Anterior cingulate cortex (tissue), 58 donors: ENCODE measurements at places on chromosomes 7 and 10.

GRCh38 chr10:100327007-100327717 is 2.9 kb downstream of the PKD2L1 start:
- no peak for DNase-seq

GRCh38 chr7:111765751-111766643 is 203.7 kb upstream of the IMMP2L start:
- no peak for DNase-seq

GRCh38 chr7:8177109-8177933 is 84.6 kb downstream of the ICA1 start:
- no peak for DNase-seq

DNA sequence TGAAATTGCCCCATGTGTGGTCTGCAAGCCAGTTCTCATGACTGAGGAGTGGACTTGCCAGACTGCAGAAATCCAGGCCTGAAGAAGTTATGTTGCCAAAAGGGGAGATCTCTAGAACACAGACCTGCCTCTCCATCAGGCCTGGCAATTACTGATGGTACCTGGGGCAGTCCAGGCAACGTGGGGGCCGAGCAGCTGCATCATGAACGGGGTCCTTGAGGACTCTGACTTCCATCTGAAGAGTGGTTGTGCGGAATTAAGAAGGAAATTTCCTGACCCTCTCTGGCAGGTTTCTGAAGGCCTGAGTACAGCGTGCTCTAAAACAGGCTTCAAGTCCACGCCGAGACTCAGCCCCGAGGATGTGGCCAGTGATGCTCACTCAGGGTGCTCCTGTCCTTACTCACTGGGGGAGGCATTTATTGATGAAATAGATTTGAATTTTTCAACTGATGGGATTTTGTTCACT is 30.4 kb downstream of the RAMP3 start:
- DNase-seq = no peak

DNA sequence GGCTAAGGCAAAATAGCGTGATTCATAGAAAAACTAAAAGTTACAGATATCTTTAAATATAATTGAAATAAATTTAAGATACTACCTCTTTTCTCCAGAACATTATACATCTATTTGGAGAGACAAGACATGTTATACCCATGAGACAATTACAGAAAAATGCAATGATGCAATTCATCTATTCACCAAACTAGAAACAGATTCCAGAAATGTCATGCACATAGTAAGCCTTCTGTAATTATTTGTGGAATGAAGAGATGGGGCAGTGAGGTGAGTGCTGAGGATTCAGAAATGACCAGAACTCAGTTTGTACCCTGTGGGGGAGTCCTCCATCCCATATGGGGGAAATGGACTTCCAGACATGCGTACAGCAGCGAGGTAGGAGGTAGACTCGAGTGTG is 99.4 kb downstream of the MKX start:
- DNase-seq = no peak

GRCh38 chr10:1687623-1688150 is 49.6 kb downstream of the ADARB2 start:
- DNase-seq = no peak

DNA sequence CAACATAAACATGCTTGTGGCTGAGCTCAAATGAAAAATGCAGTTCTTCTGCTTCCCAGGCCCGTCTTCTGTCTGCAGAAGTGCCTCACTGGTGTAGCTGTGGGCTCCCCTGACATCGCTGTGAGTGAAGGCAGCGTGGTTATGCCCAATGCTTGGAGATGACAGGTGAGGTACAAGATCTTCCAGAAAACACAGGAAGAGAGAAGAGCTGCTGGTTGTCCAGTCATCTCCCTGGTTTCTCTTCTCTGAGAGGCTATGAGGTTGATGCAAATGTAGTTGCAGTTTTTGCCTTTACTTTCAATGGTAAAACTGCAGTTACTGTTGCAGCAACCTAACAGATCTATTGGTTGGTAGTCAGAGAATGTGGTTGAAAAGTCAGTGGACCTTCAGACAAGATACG is 223.6 kb downstream of the GATA3 start:
- no peak for DNase-seq

DNA sequence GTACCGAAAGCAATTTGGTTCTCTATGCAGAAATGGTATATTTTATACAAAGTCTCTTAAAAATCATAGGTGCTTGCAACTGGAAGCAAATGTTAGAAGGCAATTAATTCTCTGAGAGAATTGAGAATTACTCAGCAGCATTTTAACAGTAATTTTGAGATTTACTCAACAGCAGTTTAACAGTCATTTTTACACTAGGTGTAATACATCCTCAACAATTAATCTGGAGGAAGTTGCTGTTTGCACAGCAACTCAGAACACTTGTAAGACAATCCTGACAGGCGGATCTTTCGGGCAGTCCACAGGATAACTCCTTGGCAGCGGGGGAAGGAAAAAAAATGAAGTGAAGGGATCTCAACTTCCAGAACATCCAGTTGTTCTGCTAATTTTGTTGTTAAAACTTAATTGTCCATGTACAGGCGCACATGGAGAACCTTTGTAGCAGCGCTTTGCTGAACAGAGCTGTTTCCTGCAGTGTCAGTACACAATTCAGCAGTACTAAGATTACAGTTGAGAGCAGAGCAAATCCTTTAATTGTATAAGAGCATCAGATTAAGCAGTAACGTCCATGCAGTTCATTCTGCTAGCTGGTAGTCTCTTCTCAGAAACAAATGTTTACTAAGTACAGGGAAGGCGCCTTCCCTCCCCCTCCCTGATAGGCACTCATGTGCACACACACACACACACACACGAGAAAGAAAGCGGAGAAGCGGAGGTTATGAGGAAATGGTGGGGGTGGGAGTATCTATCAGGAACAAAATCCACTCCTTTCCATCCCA is 43.8 kb downstream of the ENO4 start:
- no peak for DNase-seq

DNA sequence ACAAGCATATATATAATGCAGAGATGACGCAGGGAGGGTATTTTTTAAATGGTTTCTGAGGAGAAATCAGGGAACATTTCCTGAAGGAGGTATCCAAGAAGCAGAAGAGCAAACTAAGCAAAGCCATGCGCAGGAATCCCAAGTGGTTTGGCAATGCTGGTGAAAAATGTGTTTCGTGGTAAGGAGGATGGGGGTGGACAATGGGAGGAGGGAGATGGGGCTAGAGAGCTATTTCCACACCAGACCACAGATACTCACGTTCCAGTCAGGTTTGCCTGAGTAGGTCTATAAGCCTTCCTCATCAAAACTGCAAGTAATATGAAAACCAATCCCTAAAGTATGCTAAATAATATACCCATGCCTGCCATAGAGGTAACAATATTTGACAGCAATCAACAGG is 223.7 kb upstream of the MKLN1 start:
- DNase-seq = no peak

DNA sequence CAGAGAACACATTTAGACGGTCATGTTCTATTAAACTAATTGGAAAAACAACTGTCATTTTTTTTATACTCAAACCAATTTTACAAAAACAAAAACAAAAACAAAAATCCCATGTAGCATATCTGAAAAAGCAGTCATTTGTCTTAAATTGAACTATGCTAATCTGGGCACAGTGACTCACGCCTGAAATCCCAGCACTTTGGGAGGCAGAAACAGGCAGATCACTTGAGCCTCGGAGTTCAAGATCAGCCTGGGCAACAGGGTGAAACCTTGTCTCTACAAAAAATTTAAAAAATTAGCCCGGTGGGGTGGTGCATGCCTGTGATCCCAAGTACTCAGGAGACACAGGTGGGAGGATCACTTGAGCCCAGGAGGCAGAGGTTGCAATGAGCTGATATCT is 253.4 kb downstream of the DOCK4 start:
- no peak for DNase-seq

- no peak for DNase-seq
These were observed 855 bp downstream of the ATP6V1F start for GRCh38 chr7:128863433-128863989.

- no peak for DNase-seq
These were observed 13.6 kb upstream of the STN1 start for GRCh38 chr10:103931603-103932002.

GRCh38 chr10:17737027-17737965 is 14.7 kb upstream of the TMEM236 start:
- DNase-seq = no peak

GRCh38 chr7:104174798-104175197 is 33.0 kb downstream of the ORC5 start:
- DNase-seq = no peak

DNA sequence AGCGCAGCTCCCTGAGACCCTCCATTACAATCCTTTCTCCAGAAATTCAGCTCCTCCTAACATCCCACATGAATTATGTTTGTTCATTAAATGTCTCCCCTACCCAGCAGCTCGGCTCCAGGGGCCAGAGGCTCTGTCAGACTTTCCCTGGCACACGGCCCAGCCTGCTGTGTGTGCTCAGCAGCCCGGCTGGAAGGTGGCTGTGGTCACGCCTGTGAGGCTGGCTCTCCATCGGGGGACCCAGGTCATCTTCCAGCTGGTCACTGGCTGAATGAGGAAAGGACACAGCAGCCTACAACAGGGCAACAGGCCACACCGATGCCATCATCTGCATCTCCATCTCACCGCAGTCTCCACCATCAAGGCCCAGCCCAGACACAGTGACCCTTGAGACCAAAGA is 219.8 kb downstream of the MAD1L1 start:
- DNase-seq = no peak

- DNase-seq = no peak
These were observed 37.1 kb upstream of the DKK1 start for GRCh38 chr10:52276986-52277385.

DNA sequence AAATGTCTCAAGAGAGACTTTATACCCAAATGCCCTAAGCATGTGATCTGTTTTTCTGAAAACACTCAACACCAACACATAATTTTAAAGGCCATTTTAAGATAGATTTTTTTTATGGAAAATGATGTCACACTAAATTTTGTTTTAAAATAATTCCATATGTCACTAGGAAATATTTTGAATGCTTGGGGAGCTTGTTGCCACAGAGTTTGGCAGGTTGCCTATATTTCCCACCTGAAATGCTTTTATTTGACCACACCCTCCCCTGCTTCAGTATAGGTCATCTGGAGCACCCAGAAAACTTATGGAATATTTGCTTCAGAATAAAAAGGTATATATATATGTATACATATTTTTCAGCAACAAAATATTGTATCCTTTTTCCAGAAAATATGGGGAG is 180.0 kb upstream of the ANK3 start:
- no peak for DNase-seq

GRCh38 chr7:66627881-66628360 is 760 bp upstream of the KCTD7 start:
- no peak for DNase-seq

DNA sequence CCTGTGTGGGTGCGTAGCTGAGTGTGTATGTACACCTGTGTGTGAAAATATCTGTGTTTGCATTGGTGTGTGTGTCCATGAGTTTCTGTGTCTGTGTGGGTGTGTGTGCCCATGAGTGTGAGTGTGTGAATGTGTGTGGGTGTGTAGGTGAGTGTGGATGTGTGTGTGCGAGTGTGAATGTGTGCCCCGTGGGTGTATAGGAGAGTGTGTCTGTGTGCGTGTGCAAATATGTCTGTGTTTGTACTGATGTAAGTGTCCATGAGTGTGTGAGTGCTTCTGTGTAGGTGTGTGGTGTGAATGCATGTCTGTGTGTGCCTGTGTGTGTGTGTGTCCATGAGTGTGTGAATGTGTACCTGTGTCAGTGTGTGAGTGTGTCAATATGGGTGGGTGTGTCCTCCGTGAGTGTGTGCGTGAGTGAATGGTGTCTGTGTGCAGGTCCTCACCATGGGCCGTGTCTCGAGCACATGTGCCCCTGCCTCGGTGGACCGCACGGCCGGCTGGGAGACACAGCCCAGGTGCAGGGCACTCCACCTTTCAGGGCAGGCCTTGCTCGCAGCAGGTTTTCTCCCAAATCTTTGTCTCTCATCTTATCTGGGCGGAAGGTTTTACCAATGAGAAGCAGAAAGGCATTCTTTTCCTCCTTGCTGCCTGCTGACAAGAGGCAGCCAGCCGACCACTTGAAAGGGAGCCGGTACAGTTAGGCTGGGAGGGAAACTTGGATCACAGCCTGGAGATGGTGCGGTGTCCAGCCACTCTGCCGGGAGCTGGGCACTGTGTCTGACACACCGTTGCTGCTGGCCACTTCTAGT is 107.1 kb upstream of the FAM20C start:
- DNase-seq = no peak

- DNase-seq = no peak
These were observed 711.2 kb upstream of the KCND2 start for GRCh38 chr7:119561751-119562150.
